ENCODE measurements at places on chromosomes 4 and X. TPM values are rescaled to one million over a fixed set of nuclear protein-coding genes. Genes with fewer than 3 reads are reported as not detected.

Gene HTN3
- not detected for total RNA-seq

DNA sequence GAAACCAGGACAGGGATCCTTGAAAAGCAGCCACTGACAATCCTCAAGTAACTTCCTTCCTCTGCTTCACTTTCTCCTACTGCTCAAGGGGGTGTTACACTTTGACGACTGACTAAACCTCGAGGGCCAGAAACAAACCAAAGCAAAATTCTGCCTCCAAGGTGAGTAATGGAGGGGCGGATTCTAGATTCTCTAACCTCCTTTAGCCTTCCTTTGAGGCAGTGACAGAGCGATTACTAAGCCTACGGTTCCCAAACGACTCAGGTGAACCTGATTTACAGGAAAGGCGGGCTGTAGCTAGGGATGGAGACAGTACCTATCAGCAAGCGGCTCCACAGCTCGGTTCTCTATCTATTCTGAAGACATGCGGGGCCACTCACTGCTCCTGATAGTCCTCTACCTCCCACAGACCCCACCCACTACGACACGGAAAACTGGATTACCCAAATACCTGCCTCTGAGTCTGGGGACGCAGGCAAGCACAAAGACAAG is 487 bp downstream of the TBCK start:
- DNase-seq, result peak; percentile 36

Gene EVC
- total RNA-seq, result 38.7 TPM

DNA sequence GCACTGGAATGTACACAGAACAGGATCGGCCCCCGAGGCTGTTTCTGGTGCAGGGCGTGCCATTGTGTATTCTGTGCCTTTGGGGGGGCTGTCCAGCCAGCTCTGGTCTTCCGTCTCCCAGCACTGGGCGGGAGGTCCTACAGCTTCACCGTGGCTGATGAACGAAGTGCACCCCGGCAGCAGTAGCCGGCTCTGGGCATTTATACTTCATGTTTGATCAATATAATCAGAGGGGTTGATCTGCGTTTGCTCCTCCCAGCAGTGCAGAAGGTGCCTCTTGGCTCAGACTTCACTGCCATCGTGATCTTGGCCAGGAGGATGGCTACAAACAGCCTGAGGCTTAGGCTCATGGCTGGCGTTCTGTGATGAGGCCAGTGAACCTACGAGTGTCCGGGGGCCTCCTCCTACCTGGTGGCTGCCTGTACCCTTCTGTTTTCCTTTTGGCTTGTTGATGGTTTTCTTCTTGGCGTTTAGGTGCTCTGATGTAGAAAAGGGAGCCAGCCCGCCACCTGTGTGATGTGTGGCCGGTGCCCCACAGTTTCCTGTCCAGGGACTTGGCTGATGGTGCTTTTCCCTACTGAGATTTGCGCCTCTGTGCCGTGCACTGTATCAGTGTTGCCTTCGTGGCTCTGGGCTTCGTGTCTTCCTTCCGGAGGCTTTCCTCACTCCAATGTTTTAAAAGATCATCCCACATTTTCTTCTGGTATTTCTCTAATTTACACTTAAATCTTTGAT is 31.2 kb upstream of the HGFAC start:
- DNase-seq, result no peak

GRCh38 chrX:10433296-10433965 is 187.0 kb downstream of the MID1 start:
- DNase-seq, result no peak

Gene TMEM150C
- total RNA-seq, result not detected

DNA sequence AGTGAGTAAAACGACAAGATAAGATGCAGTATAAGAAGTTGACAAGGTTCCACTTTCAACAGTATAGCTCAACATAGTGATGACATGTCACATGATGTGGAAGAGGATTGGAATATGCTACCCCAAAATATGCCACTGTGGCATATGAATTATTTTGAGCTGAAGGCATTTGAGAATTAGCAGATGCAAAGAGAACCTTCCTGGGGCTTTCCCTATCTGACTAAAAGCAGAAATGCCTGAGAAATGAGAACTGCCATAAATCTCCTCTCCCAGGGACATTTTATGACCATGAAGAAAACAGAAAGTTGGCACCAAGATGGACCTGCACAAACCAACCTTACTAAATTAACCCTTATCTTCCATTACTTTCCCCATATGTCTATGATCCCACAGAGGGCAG is 24.8 kb downstream of the CDKN2AIP start:
- DNase-seq, result no peak

GRCh38 chrX:20252381-20253231 is 14.1 kb downstream of the RPS6KA3 start:
- no peak for DNase-seq

DNA sequence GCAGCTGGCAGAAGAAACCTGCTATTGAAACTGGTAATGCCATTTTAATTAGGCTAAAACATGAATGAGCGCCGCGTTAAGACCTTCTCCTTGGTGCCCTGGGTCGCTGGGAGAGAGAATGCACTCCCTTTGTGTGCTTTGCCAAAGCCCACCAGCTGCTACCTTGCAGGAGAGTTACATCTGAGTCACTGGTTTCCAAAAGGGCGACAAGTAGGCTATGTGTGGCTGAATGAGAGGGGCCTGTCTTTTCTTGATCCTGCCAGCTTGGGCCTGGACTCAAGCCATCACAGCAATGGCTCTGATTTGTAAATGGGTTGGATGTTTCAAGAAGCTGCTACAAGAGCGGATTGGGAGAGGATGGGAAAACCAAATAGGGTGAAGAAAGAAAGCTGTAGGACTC is 81.5 kb downstream of the NHS start:
- DNase-seq, result no peak

DNA sequence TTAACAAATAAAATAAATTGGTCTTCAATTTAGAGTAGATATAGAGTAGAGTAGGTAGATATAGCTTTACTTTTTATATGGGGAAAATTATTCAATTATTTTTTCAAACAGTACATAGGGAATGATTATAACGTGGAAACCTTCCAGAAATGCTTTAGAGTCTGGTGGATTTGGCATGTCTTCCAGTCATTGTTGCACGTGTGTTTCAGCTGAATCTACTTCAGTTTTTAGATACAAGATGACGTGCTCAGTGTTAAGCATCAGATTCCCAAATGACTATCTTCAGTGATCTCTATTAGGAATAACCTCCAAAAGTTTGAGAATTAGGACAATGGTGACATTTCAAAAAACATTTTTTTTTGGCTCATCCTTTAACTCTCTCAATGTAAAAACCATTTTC is 616.9 kb downstream of the ANKRD50 start:
- no peak for DNase-seq

DNA sequence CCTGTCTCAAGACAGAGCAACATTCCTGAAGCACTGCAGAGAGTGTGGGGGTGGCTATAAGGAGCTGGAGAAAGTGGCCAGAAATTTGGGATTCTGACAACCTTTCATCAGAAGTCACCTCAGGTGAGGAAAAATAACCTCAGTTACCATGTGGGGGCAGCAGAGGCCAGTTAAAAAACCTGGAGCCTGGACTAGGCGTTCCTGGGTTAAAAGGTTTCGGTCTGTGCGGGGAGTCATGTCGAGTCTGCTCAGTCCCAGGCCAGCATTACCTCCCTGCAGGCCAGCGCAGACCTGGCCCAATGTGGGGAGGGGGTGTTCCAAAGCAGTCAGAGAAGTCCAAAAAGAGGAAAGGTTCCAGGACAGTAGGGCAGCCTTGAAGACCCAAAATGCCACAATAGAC is 10.9 kb upstream of the NALF2 start:
- peak; percentile 4 for DNase-seq

Gene NAP1L3
- 8.3 TPM for total RNA-seq

Measured in HFFc6 (cell line).